NCI-H187 treated with DMSO at 0.1 percent for 48 hours (cell line): ENCODE measurements at places on chromosomes 1 and 21.

DNA sequence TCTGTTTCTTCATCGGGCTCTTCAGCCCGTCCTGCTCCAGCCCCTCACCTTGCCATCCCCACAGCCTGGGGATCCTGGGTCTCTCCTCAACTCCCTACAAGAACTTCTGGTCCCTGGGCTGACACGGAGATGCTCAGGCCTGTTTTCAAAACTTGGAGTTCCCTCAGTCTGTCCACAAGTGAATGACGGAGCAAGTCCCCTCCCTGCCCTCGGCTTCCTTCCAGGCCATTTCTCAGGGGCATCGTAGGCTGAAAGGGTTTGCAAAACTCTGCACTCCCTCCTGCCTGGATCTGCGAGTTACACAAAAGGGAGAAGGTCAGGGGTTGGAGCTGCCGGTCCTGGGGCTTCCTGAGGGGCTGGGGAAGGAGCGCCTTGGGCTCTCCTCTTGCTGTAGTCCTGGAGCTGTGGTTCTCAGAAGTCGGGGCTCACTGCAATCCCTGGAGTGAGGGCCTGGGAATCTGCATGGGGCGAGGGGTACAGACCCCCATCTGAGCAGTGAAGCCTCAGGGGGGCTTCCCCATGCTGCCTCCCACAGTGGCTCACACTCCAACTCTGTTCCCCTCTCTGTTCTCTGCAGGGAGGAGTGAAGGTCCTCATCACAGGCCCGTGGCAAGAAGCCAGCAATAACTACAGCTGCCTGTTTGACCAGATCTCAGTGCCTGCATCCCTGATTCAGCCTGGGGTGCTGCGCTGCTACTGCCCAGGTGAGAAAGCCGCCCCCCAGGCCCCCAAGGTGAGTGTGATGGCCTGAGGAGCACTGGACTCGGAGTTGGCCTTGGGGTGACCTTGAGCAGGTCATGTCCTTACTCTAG is 100.6 kb upstream of the VAMP3 start:
- no peak for DNase-seq

DNA sequence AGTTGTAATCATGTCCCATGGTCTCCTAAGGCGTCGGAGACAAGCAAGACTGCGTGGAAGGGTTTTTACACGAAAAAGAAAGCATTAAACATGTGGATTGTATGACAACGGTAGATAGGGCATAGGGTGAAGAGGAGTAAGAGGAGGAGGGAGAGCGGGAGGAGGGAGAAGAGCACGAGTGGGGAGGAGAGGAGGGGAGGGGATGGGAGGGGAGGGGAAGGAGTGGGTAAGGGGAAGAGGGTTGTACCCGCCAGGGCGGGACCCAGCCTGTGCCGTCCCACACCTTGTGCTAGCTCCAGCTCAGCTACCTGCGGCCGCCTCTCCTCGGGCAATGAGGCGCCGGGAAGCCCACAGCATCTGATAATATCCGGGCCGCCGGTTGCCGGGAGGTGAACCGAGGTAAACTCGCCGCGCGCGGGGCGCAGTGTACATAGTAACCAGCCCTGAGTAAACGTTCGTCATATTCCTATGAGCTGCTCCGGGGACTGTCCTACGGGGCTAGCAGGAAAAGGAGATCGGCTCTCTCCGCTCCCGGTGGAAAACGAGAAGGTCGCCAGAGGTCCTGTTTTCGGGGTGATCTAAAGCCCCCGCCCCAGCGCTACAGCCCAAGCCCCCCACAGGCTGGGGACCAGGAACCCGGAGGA is 449 bp upstream of the RCAN3 start:
- no peak for DNase-seq

- no peak for DNase-seq
Measured at GRCh38 chr1:153906396-153906795, 16.4 kb downstream of the GATAD2B start.

- no peak for DNase-seq
Measured at GRCh38 chr1:150970808-150971582, 3.6 kb downstream of the CERS2 start.

- DNase-seq = no peak
Measured at GRCh38 chr1:231691618-231692259, 65.1 kb downstream of the DISC1 start.

DNA sequence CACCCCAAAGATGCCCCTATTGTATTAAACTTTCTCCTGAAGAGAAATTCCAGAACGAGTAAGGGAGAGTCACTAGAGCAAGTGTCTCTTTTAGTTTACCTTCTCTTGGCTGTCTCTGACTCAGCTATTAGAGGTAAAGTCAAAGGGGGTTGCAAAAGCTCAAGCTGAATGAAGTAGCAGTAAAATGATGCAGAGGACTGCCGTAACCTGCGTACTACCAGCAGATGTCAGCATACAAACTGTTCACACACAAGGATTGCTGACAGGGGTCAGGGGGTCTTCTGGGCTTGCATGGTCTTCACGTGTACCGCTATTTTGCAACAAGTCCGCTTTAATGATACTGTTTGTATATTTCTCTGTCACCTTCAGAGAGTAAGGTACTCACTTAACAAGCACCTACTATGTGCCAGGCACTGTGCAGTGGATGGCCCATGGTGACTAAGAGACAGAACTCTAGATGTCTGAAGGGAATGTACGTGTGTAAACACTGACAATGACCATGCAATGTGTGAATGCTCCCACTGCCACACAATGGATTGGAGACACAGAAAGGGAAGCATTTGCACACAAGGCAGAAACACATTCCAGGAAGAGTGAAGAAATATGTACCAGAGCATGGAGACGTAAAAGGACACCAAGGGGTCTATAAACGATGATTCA is 34.9 kb downstream of the CHML start:
- no peak for DNase-seq

GRCh38 chr1:15417059-15417934 is 7.6 kb downstream of the EFHD2 start:
- DNase-seq = no peak

- no peak for DNase-seq
Measured at GRCh38 chr1:23817633-23818032, 7.6 kb downstream of the HMGCL start.

- no peak for DNase-seq
Measured at GRCh38 chr1:32100359-32100758, 7.5 kb upstream of the KPNA6 start.
